ENCODE measurements at places on chromosomes 3 and 15.
A peak's percentile ranks its signal among the peaks of the same experiment; 100 is the strongest.

- no peak for DNase-seq
Measured at GRCh38 chr3:136464502-136464901, 214.4 kb downstream of the PCCB start.

DNA sequence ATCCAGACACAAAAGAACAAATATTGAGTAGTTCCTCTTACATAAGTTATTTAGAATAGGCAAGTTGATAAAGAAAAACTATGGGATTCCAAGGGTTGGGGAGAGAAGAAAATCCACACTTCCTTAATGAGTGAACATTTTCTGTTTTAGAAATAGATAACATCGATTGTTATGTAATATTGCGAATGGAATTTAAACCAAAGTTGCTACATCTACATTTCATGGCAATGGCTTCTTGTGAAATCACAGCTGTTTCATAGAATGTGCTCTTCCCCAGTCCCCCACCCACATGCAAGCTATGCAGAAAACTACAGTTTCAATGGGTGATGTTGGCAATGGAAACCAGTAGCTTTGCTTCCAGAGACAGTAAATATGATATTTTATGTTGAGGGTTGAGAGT lies 1639.5 kb downstream of the SI start:
- no peak for DNase-seq

- DNase-seq = no peak
Measured at GRCh38 chr15:82137261-82137660, 91.4 kb upstream of the MEX3B start.

DNA sequence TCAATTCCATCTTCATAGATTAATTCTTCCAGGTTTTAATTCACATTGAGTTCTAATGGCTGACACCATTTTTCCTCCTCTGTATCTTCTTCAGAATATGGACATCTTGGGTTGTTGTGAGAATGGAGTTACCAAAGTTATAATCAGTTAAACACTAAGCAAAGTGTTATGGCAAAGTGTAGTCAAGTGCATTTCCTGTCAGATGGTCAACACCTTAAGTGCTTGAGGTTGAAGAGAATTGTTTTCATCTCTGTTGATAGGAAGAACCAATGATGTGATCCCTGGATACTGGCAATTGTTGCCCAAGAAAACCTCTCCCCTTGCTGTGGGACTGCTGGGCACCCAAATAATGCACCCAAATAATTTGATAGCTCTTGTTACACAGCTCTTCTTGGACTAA lies 102.6 kb upstream of the SATB1 start:
- no peak for DNase-seq

GRCh38 chr3:166484470-166484869 lies 647.2 kb upstream of the BCHE start:
- DNase-seq = no peak

GRCh38 chr15:55290528-55291057 lies 980 bp upstream of the RAB27A start:
- peak; percentile 75 for DNase-seq

DNA sequence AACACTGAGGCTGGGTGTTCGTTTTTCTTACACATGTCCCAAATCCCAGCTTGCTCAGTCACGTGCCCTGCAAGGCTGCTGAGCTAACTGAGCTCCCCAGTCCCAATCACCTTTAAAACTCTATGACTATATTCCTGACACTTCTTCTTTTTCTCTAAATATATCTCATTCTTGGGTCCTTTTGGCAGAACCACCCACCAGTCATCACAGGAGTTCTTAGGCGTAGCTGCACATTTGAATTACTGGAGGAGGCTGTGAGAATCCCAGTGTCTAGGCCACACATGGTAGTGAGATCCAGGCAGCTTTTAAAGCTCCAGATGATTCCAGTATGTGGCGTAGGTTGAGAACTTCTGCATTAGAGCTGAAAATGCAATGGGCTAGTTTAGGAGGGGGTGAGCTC lies 66.3 kb downstream of the ST8SIA2 start:
- DNase-seq = no peak

DNA sequence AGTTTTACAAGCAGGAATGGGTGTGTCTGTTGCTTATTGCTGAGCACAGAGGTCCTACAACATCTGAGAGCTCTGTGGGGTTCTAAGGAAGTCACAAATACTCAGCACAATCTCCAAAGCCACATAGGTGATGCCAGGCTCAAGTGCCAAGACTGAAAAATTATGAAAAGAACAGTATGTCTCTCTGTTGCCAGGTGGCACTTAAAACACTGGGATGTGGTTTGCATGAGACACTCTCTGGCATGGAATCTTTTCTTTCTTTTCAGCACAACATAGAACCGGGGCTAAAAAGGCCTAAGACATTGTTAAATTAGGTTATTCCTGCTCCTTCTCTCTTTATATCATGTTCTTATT lies 127.3 kb upstream of the PRICKLE2 start:
- no peak for DNase-seq

All from activated T-helper 1 cell treated with Interleukin-2 at 50 U/mL for 16 hours (primary cell).